HS-5 (cell line): ENCODE measurements at places on chromosomes 7 and 10.

- DNase-seq: no peak
Measured at GRCh38 chr7:129615018-129615417, 3.5 kb downstream of the NRF1 start.

DNA sequence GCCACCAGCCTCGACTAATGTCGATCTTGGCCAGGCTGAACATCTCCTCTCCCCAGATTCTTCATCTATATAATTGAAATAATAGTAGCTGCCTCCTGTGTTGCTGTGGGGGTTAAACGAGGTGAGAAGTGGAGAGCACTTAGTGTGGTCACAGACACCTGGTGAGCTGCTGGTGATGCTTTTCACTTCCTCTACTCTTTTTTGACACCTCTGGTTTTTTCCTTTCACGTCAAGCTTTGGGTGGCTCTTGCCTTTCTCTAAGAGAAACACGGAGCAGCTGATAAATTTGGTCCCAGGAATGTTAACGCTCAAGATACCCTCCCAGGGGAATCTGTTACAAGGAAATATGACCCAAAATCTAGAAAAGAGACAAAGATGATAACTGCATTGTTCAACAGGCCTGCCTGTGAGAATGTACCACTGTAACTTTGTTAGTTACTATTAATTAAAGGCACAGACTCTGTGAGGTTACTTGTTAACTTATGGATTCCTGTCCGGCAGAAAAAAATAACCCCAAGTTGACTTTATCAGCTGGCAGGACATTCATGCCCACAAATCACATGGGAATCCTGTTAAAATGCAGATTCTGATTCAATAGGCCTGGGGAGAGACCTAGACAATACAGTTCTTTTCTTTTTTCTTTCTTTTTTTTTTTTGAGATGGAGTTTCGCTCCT lies 9.5 kb upstream of the NPFFR1 start:
- DNase-seq: no peak

DNA sequence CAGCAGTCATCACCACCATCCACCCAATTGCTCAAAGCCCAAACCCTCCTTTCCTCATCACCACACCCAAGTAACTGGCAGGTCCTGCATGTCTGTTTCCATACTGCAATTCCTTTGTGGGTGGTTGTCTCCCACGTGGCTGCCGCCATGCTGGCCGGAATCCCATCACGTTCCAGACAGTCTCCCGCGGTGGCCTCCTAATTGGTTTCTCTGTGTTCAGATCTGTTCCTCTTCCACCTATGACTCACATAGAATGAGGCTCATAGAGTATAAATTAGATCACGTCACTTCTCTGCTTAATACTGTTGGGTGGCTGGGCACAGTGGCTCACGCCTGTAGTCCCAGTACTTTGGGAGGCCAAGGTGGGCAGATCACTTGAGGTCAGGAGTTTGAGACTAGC lies 813.0 kb downstream of the TYW1 start:
- no peak for DNase-seq

DNA sequence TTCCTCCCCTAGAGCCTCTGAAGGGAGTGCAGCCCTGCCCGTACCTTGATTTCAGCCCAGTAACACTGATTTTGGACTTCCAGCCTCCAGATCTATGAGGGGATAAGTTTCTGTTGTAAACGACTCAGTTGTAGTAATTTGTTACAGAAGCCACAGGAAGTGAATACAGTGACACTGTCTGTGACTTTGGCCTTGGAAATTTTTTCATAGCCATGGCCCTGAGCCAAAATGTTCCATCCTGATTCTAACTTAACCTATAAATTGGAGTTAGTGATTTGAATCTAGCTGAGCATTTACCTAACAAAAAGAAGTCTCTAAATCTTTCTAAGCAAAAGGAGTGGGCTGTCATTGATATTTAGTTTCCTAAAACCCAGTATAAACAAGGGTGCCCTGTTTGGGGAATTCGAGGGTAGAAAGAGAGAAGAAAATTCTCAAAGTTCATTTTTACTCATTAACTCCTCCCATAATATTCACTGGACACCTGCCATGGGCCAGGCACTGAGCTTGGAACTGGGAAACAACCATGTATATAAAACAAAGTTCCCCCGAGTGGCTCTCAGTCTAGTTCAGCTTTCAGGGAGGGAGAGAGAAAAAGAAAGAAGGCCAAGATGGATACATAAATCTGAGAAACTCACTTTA lies 162.3 kb downstream of the SKIDA1 start:
- no peak for DNase-seq

DNA sequence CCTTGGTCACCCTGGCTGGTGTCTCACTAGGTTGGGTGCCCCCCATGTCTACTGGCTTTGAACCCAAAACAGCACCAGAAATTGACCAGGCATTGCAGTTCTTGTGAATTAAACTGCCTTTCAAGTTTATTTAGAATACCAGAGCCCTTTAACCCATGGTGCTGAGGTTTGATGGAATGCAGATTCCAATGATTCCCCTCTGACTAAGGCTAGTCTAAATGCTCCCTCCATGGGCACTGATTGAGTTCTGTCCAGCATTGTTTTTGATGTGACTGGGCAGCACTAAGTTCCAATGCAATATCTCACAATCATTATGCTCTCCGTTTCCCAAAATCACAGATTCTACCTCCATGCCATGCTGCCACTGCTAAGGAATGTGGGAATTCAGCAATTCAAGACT lies 1047.4 kb upstream of the LRRN3 start:
- no peak for DNase-seq

GRCh38 chr7:43931346-43931745 lies 5.1 kb downstream of the UBE2D4 start:
- DNase-seq: no peak
